ENCODE measurements at places on chromosomes 12 and 14.

GRCh38 chr14:68148276-68148675, 328.7 kb downstream of the RAD51B start:
- no peak for DNase-seq

DNA sequence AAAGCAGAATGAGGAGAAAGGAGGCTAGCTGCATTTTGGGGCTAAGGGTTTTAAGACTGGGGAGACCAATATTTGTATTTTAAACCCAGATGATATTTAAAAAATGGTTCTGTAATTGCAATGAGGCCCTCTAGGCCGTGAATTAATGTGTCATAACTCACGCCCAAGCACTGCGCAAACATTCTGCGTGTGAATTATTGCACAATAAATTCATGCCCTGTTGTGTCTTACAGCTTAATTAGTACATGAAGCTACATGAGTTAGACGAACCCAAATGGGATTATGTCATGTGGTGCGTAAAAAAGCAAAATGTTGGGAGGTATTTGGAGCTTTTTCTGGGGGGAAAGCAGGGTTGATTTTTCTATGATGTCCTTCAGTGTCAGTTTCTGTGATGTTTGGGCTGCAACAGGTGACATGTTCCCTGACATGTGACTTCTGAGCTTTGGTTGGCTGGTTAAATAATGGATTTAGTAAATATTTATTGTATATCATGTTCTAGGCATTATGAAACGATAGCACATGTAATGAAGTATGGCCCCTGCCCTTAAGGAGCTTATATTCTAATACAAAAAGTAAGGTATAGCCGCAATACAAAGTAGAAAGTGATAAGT, 30.4 kb upstream of the CISTR start:
- DNase-seq, result no peak

- no peak for DNase-seq
Measured at GRCh38 chr12:79645235-79645630, 45.5 kb downstream of the PAWR start.

DNA sequence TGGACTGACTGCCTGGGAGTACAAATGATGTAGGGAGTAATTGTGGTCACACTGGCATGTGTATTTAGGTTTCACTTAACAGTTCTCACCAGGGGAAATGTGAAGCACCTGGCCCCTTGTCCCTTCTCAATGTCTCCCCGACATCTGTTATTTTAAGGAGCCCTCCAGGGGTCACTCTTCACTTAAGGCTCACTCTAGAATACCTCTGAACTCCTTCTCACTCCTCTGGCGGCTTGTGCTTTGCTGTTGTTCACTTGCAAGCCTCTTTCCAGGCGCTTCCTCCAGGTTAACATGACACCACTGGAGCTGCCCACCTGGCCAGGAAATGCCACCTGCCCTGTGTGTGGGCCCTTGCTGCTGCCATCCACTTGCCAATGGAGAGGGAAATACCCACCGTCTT, 56.5 kb upstream of the GZMB start:
- DNase-seq, result no peak

DNA sequence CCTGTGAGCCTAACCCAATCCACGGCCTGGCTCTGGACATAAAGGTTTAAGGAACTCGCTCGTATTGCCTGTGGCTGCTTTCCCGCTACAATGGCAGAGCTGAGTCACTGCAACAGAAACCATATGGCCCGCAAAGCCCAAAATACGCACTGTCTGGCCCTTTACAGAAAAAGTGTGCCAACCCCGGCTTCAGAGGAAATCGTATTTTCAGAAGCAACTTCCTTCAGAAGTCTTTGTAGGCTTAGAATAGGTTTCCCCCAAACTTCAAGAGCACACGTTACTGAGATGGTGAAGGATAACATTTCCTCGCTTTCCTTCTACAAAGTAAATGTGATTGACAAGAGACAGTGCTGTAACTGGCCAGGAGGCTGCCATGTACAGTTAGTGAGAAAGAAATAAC, 34.8 kb upstream of the TESC start:
- peak; percentile 24 for DNase-seq

DNA sequence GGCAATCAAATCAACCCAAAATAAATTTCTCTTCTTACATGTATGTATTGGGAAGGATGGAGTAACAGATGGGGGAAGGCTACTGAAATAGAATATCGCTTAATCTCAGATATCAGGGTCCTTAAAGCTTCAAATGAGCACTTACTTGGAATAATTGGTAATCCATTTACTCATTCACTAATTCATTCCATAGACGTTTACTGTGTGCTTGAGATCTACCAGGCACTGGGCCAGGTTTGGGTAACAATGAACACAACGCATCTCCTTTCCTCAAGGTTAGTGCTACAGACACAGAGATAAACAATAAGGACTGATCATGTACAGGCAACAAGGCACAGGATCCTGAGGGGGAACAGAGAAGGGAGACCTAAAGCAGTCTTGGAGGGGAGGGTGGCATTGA, 54.4 kb upstream of the KRR1 start:
- DNase-seq, result no peak

DNA sequence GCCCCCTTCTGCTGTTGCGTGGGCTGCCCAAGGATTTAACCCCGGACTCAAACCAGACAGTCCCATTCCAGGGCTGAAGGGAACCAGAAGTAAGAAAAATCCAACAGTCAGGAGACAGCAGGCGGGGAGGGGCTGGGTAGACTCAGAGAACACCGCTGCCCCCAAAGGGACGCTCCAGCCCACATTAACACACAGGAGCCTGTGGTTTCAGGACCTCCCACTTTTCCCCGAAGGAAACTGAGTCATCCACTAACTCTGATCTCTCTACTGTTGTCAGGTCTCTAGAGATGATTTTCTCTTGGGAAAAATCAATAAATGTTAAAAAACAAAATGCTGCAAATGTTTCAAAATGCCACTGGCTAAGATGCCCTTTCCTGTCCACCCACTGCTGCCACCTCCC, 41.6 kb downstream of the FBXO21 start:
- DNase-seq, result no peak

DNA sequence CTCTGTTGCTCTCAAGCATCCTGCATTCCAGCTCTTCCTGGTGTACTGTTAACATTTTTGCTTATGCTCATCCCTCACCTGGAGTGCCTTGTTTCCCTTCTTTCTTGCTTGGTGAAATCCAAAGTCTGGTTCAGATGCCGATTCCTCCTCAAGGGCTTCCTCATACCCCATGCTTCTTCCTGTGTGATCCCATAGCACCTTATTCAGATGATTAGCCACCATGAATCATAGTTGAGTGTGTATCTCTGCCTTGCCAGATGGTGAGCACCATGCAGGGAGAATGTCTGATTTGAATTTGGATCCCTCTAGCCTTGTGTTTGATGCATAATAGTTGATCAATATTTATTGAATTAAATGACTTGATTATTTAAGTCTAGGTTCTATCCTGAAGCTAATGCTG, 39.4 kb upstream of the ANO4 start:
- no peak for DNase-seq

GRCh38 chr14:24252289-24253124, 10.1 kb upstream of the TINF2 start:
- DNase-seq, result no peak

DNA sequence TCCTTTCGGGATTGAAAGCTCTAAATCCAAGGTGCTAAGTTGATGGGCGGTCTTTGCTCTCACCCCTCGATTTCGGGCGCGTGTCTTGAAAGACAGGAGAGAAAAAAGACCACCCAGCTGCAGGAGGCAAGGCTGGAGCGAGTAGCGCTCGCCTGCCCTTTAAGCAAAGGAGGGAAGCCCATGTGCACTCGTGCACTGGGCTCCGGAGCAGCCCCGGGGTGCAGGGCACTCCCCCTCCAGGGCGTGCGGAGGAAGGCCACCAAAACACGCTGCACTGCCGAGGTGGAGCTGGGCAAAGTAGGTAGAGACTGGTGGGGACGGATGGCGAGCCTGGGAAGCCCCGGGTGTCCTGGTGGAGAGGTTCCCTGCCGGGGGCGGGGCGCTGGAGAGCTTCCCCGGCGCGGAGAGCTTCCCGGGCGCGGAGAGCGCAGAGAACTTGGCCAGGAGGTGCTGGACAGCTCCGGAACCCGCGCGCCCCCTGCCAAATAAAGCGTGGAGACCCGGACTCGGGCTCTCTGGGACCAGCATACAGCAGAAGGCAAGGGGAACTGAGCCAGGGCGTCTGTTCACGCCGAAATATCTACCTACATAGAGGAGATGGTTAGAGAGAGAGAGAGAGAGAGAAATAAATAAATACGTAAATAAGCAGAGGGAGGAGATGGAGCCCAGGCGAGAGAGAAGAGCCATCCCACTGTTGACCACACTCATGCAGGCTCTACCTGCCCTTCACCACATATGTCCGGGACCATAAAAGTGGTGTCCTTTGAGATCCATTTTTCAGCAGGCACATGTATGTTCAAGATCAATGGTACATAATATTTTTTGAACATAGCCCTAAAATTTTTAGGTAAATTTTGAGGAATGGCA, 662 bp upstream of the NELL2 start:
- peak; percentile 20 for DNase-seq

- no peak for DNase-seq
Measured at GRCh38 chr14:59347915-59348314, 117.3 kb downstream of the GPR135 start.

DNA sequence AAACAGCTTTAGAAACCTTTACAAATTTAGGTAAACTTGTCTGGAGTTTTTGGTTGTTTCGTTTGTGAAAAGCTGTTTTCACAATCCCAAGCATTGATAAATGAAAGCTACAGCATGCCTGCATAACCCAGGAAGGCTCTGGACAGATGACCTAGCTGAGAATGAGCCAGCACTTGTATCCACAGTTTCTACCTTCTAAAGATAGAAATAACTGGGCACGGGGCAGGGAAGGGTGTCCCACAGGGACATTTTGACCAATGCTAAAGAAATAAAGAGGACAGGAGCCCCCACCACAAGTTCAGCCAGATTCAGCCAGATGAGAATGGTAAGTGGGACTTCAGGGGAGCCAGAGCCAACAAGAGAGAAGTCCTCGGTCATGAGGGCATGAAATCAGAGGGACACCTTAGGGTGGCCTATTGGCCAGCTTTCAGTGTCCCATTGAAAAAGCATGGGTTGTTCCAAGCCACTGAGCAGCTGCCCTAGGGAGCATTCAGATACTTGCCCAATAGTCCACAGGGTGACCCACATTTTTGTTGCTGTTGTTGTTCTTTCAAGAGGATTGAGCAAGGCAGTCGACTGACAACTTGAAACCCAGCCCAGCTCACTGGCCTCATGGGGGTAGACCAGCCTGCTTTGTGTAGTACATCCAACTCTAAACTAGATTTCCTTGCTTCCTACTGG, 140.3 kb upstream of the NUDT4 start:
- DNase-seq, result no peak

DNA sequence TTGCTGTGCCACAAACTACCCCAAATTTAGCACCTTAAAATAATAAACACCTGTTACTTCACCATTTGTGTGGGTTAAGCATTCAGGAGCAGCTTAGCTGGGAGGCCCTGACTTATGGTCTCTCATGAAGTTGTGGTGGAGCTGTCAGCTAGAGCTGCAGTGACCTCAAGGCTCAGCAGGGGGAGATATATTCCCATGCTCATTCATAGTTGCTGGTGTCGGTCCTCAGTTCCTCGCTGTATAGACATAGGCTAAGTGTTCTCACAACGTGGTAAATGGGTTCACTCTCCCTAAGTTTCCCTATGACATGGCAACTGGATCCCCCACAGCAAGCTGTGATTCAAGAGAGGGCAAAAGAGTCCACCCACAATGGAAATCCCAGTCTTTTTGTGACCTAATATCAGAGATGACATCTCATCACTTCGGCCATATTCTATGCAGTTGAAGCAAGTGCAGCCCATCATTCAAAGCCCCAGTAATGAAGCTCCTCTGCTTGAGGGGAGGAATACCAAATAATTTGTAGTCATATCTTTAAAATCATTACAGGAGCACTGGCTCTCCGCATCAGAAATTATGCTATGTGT, 41.1 kb downstream of the PRB3 start:
- DNase-seq, result peak; percentile 45

DNA sequence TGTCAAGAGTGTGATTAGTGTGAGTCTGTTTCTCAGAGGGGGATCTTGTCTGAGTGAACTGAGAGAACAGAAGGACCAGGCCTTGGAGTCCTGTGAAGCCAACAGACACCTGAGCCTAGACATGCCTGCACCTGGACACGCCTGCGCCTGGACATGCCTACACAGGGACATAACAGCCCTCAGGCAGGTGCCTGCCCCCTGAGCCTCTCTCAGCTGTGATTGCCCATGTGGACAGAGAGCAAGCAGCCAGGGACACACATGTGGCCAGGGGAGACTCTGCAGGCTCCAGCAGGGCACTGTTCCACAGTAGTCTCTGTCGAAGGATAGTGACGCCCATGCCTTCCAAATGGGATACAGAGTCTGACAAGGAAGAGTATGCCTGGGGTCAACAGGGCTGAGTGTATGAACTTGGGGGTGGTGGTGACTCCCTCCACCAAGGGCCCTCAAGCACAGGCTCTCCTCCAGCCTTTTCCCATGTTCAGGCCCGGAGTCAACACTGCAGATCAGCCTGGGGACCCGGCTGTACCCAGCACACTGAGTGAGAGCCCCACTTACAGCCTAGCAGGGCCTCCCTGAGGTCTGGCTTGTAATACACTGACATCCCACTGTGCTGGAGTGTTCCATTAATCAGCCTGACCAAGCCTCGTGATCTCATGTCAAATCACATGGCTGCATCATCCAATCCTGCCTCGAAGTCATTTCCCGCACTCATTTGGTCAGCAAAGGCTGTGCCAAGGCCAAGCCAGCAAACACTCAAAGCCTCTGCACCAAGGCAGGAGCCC, 173.0 kb downstream of the CALM1 start:
- no peak for DNase-seq

DNA sequence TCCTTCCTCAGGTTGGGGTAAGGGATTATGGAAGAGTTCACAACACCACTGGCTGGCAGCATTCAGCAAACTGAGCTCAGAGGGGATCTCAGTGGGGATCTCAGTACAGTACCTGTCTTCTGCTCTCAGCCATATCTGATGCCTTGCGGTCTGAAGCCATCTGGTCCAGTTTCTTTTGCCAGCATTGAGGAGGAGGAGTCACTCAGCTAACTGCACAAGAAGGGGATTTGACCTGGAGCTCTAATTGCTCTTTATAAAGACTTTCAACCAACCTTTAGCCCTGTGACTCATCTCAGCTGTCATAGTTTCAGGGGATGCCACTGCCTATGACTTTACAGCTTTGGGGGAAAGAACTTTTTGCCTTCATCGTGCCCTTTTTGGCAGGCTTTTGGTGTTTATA, 44.9 kb downstream of the JKAMP start:
- no peak for DNase-seq

All from AG08395 (cell line).